Heart right ventricle (tissue), 16 donors: ENCODE measurements at places on chromosomes 2 and 18.

DNA sequence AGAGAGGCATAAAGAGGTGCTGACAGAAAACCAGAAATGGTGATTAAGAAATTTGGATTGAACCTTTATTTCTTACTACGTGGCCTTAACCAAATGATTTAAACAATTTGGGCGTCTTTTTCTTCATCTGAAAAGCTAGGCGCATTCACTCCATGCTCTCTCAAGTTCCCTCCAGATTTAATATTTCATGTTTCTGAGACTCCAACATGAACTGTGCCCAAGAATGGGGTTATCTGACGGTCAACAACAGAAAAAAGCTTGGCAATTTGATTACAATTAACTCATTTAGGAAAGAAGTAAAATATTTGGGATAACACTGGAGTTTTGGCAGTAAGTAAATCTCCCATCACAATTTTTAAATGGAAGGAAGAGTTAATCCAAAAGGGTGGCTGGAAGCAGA lies 345.4 kb downstream of the ARHGAP15 start:
- no peak for DNase-seq

DNA sequence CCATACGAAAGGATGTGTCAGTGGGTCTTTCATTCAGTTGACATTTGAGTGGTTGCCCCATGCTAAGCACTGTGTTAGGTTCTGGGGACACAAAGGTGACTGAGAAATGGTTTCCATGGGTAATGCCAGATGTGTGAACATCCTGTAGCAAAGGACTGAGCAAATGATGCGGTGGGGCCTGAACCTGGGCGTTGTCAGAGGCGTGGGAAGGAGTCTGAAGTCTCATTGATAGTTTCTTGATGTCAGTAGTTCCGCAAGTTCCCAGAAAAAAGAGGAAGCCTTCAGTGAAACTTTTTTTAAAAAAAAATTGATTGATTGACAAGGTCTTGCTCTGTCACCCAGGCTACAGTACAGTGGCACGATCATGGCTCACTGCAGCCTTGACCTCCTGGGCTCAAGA lies 56.9 kb downstream of the LIMS1 start:
- DNase-seq: no peak

- DNase-seq: no peak
Observed at GRCh38 chr2:446303-446874, 158.5 kb upstream of the ALKAL2 start.

- no peak for DNase-seq
Observed at GRCh38 chr2:6497048-6497447, 368.7 kb downstream of the CMPK2 start.

DNA sequence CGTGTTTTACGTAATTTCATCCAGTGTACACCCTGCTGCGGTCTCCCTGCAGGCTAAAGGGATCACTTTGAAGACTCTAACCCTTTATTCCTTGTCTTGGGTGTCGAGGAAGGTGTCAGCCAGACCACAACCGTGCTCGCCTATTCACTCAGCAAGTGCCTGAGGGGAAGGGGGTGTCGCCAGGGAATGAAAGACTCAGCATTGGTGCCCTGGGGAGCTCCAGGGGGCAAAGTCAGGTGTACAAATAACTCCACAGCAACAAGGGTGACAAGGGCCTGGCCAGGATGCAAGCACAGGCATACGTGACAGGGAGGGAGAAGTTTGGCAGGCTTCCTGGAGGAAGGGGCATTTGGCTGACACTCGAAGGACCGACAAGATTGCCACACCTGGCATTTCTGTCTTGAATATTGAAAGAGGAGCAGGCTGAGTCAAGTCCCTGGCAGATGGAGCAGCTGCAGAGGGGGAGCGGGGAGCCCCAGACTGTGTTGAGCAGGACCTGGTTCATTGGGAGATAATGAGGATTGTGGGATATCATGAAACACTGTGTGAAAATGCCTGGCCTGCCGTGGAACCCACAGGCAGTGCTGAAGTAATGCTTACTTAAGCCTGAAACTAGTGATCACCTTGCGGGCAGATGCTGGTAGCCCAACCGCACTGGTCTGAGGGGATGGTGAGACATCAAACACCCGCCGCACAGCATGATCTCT lies 93.9 kb downstream of the RHOB start:
- DNase-seq: no peak

GRCh38 chr18:23154030-23154429 lies 18.7 kb downstream of the CABLES1 start:
- no peak for DNase-seq

- no peak for DNase-seq
Observed at GRCh38 chr2:58155160-58155778, 85.9 kb downstream of the FANCL start.

DNA sequence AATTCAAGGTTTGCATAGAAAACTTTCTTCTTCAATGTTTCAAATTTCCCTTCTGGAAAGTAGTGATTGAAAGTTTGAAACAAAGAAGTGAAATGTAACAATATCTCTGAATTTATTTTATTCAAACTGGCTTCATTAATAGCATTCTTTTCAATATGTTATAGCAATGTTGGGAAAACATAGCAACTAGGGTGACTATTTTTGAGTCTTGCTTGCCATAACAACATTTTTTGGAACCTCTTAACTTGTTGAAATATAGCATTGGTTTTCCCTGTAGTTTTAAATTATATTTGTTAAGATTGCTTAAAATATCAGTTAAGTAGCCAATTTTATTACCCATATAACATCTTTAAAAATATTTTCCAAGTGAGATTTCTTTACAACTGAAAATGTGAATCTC lies 141.7 kb upstream of the OSR1 start:
- no peak for DNase-seq

- DNase-seq: no peak
Observed at GRCh38 chr2:157932480-157933159, 56.5 kb upstream of the ACVR1 start.
